ENCODE measurements at places on chromosomes 13 and 19. TPM values are rescaled to one million over a fixed set of nuclear protein-coding genes. Genes with fewer than 3 reads are reported as not detected.

The NMRK2 gene
- total RNA-seq, result not detected

The EXOC3L2 gene
- not detected for total RNA-seq

The ADPRHL1 gene
- 17.9 TPM for total RNA-seq

The CFD gene
- 2.5 TPM for total RNA-seq

The SIGLEC8 gene
- 7.5 TPM for total RNA-seq

The ANGPTL4 gene
- total RNA-seq, result 73.2 TPM

The ZNF813 gene
- total RNA-seq, result 1.7 TPM

The SIGLEC12 gene
- total RNA-seq, result not detected

The UPK1A gene
- total RNA-seq, result not detected

The PBX4 gene
- 4.1 TPM for total RNA-seq

The ITGBL1 gene
- 2.1 TPM for total RNA-seq

The MAST1 gene
- 139 TPM for total RNA-seq

The FFAR3 gene
- total RNA-seq, result not detected

The IGFL1 gene
- not detected for total RNA-seq

The VSIG10L gene
- total RNA-seq, result 3.0 TPM

The THSD1 gene
- 9.2 TPM for total RNA-seq

The SLC25A41 gene
- 3.4 TPM for total RNA-seq

All from dorsolateral prefrontal cortex (tissue), 122 donors.